Lung (tissue), 17 donors: ENCODE measurements at places on chromosomes 1 and 21. TPM values are rescaled to one million over a fixed set of nuclear protein-coding genes. Genes with fewer than 3 reads are reported as not detected.

The KRTAP19-3 gene
- not detected for polyA plus RNA-seq

The SNX7 gene
- polyA plus RNA-seq, result 9.5 TPM

The PLA2G2A gene
- 29.5 TPM for polyA plus RNA-seq

The MKNK1 gene
- 29.4 TPM for polyA plus RNA-seq

The SH2D5 gene
- polyA plus RNA-seq, result 0.37 TPM

The TSACC gene
- 0.45 TPM for polyA plus RNA-seq

The ARF1 gene
- 379 TPM for polyA plus RNA-seq
